ENCODE measurements at places on chromosomes 6 and 20. TPM values are rescaled to one million over a fixed set of nuclear protein-coding genes. Genes with fewer than 3 reads are reported as not detected.
A peak's percentile ranks its signal among the peaks of the same experiment; 100 is the strongest.

The CD40 gene
- polyA plus RNA-seq: 2.0 TPM

The BCKDHB gene
- polyA plus RNA-seq: 13.4 TPM

The RIPOR2 gene
- polyA plus RNA-seq: 3.1 TPM

The RNF39 gene
- polyA plus RNA-seq: 0.78 TPM

The SLC17A1 gene
- polyA plus RNA-seq: not detected

The SSTR4 gene
- not detected for polyA plus RNA-seq

GRCh38 chr6:75643173-75643572, 41.5 kb downstream of the SENP6 start:
- no peak overlapping the region for H3K4me3 ChIP-seq
- no peaks in the 10 kb centered on the region for H3K4me1 ChIP-seq
- peaks cover 4% of the 10 kb centered on the region for H3K36me3 ChIP-seq
- DNase-seq: no peak
- no peaks in the 10 kb centered on the region for H3K27me3 ChIP-seq

DNA sequence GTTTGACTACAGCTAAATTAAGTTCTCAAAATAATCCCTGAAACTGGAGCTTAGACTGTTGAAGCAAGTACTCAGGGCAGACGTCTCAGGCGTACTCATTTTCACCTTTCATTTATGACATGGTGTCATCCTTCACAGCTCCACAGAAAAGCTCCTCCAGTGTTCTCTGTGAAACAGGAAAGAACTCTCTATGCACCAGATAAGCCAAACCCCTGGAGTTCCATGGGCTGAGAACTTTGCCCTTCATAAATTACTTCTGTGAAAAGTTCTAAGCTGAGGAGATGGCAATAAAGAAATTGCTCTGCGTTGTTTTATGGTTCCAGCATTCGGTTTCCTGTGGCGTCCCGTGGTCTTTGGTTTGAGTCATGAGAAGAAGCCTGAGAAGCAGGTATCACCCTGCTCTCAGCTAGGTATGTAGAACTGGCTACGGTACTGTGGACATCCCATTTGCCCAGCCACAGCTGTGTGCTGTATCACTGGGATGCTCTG, 20.2 kb upstream of the RREB1 start:
- DNase-seq: peak; percentile 95
- no peaks in the 10 kb centered on the region for H3K36me3 ChIP-seq
- H3K27me3 ChIP-seq: no peaks in the 10 kb centered on the region
- no peak overlapping the region for H3K4me3 ChIP-seq

GRCh38 chr20:23966927-23967615, 21.5 kb downstream of the GGTLC1 start:
- no peaks in the 10 kb centered on the region for H3K4me1 ChIP-seq
- no peak overlapping the region for H3K27ac ChIP-seq
- no peak overlapping the region for H3K4me3 ChIP-seq

DNA sequence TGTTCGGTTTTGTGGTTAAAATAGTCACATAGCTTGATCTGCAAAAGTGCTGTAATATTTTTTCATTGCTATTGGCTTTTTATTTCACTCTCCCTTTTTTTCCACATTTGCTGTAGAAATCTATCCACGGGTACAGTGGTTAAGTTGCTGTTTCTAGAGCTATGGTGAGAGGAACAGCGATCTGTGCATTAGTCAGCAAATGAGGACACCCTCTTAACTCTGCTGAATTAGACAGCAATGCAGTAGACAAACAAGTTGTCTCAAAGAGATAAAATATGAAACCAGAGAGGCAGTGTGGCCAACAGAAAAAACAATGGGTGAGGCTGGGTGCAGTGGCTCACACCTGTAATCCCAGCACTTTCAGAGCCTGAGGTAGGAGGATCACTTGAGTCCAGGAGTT, 17.6 kb upstream of the SYNJ2 start:
- H3K4me3 ChIP-seq: no peak overlapping the region
- DNase-seq: no peak
- no peak overlapping the region for H3K27ac ChIP-seq
- no peaks in the 10 kb centered on the region for H3K4me1 ChIP-seq

GRCh38 chr6:118641042-118641441, 10.3 kb downstream of the CEP85L start:
- H3K27ac ChIP-seq: no peak overlapping the region
- no peaks in the 10 kb centered on the region for H3K4me1 ChIP-seq
- H3K36me3 ChIP-seq: no peaks in the 10 kb centered on the region
- H3K4me3 ChIP-seq: no peak overlapping the region
- no peaks in the 10 kb centered on the region for H3K27me3 ChIP-seq

- no peaks in the 10 kb centered on the region for H3K27me3 ChIP-seq
- H3K36me3 ChIP-seq: no peaks in the 10 kb centered on the region
- H3K27ac ChIP-seq: no peak overlapping the region
- H3K4me1 ChIP-seq: no peaks in the 10 kb centered on the region
- H3K4me3 ChIP-seq: no peak overlapping the region
Observed at GRCh38 chr6:18596531-18596835, 209.3 kb downstream of the RNF144B start.

GRCh38 chr6:159871241-159871640, 19.5 kb upstream of the MAS1 start:
- H3K4me3 ChIP-seq: no peak overlapping the region
- no peak for DNase-seq
- no peaks in the 10 kb centered on the region for H3K36me3 ChIP-seq
- no peak overlapping the region for H3K27ac ChIP-seq
- H3K27me3 ChIP-seq: no peaks in the 10 kb centered on the region

GRCh38 chr6:50848989-50849795, 30.5 kb downstream of the TFAP2B start:
- no peaks in the 10 kb centered on the region for H3K36me3 ChIP-seq
- no peak for DNase-seq
- H3K4me3 ChIP-seq: no peak overlapping the region
- peaks cover 7% of the 10 kb centered on the region for H3K4me1 ChIP-seq
